ENCODE measurements at places on chromosomes 11 and 22.
A peak's percentile ranks its signal among the peaks of the same experiment; 100 is the strongest.

DNA sequence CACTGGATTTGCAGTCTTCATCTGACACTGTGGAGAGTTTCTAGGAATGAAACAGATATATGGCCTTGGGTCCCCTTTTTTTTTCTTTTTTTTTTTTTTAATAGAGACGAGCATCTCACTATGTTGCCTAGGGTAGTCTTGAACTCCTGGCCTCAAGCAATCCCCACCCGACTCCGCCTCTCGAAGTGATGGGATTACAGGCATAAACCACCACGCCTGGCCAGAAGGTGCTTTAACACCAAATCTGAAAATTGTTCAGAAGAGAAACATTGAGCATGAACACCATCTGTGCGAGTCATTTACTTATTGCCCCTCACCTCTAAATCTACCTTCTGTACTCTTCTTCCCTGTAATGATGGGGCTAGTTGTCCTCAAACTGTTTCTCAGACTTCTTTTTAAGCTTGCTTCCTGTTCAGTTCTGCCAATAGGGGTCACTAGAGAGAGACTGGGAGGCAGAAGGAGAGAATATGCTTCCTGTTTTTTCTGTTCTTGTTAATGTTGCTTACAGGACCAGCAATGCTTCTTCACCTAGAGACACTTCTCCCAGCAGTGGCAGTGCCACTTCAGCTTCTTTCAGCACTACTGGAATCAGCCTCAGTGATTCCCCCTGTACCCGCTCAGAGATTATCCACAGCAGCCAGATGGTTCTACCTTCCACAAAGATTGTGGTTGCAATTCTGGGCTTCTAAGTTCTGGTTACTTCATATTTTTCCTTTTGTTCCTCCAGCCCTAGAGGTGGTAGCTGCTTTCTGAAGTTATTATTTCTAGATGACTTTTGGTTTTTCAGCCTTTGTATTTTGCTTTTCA lies 20.8 kb upstream of the ZBED5 start:
- DNase-seq: no peak

DNA sequence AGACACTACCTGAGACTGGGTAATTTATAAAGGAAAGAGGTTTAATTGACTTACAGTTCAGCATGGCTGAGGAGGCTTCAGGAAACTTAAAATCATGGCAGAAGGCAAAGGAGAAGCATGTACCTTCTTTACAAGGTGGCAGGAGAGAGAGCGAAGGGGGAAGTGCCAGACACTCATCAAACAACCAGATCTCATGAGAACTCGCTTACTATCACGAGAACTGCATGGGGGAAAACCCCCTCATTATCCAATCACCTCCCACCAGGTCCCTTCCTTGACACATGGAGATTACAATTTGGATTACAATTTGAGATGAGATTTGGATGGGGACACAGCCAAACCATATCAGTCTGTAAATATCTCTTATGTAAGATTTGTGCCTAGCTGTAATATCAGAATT lies 50.9 kb upstream of the ATXN10 start:
- no peak for DNase-seq

- no peak for DNase-seq
These were observed 8.1 kb upstream of the DGKZ start for GRCh38 chr11:46338988-46339666.

DNA sequence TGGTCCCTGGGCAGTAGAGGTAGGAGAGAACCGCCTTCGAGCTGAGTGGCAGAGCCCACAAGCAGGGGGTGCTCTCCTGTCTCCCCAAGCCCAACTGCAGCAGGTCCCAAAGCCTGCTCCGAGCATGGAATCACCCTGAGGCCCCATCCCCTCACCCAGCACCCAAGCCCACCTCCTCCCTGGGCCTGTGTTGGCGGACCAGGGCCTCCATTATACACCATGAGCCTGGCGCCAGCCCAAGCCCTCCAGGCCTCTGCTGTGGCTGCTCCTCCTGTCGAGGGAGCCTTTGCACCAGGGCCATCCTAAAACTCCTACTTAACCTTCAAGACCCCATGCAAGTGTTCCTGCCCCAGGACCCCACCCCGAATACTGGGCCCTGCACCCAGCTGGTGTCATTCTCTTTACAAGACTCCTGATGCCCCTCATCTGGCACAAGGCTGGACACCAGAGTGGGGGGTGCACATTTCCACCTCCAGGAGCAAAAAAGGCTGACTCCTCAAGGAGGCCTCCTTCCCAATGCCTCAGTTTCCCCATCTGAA lies 16.6 kb downstream of the GP1BB start:
- DNase-seq: no peak

GRCh38 chr22:30005213-30005857 lies 74.9 kb upstream of the HORMAD2 start:
- DNase-seq: peak; percentile 58

GRCh38 chr11:44726283-44727113 lies at the start of gene TSPAN18:
TSPAN18 (plus strand) TSS chr11:44726962; CDS start chr11:44906417, 179,455 bp downstream.
- DNase-seq: peak; percentile 5

DNA sequence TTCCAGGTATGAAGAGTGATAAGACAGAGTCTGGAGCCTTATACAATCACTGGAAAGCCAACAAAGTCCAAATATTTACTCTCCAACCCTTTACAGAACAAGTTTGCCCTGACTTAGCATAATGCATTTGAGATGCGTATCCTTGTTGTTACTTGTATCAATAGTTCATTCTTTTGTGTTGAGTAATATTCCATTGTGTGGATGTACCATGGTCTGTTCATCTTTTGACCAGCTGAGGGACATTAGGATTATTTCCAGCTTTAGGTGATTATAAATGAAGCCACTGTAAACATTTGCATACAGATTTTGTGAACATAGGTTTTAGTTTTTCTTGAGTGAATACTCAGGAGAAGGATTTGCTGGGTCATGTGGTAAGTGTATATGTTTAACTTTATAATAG lies 9.7 kb downstream of the SDHAF2 start:
- DNase-seq: no peak

DNA sequence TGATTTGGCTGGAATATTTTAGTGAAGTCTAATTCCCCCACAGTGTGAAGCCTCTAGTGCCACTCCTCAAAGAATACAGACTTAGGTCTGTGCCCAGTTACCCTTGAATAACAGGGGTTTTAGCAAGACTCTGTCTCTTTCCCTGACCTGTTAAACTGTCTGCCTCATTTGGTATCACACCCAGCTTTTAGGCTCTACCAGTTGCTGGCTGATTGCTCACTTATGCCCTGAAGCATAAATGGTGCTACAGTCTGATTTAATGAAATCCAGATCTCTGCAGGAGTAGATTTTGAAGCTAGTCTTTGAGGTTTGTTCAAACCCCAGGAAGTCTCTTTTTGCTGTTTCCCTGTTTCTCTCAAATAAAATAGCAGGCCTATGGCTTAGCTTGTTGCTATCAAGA lies 45.2 kb upstream of the LIPT2 start:
- DNase-seq: no peak

DNA sequence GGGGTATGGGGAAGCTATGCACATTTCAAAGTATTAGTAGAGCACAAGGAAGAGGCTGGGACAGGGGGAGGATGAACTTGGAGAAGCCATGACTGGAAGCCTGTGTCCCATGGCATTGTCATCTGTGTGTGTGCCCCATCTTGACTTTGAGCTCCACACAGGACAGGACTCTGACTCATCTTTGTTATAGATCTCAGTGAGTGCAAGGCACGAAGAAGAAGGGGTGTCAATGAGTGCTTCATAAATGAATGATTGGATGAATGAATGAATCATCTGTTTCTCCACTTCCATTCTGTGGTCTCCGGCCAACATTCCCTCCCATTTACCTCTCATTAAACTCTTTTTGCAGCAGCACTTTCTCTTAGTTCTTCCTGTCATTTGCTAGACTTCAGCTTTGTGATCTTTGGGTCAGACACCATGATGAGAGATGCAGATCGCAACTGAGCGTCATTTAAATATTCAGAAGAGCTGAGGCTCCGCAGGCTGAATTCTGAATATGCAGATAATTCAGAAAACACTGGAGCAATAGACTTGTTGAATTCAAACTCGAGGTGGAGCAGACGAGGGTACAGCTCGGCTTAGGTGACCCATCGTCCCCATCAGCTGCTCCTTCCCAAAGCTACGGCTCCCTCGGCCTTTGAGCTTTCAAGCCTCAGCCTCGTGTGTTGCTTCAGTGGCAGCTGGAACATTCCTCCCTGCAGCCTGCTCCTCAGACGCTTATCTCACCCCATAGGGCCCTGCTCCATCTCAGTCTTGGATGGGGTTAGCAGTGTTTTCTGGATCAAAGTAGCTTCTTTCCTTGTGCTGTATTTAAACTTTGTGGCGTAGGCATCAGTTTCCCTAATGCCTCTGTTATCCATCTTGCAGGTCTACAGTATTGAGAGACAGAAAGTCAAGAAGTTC lies 30.8 kb downstream of the APOL3 start:
- DNase-seq: no peak
